ENCODE measurements at places on chromosomes 3 and 15. TPM values are rescaled to one million over a fixed set of nuclear protein-coding genes. Genes with fewer than 3 reads are reported as not detected.
A peak's percentile ranks its signal among the peaks of the same experiment; 100 is the strongest.

The KLF15 gene
- total RNA-seq, result not detected

- H3K4me3 ChIP-seq, result peak overlapping the region; percentile 85
- H3K27me3 ChIP-seq, result no peaks in the 10 kb centered on the region
- DNase-seq, result peak; percentile 71
- H3K4me1 ChIP-seq, result peaks cover 4% of the 10 kb centered on the region
- H3K36me3 ChIP-seq, result peaks cover 6% of the 10 kb centered on the region
Observed at GRCh38 chr3:169813757-169814517, 1.2 kb upstream of the LRRC34 start.

DNA sequence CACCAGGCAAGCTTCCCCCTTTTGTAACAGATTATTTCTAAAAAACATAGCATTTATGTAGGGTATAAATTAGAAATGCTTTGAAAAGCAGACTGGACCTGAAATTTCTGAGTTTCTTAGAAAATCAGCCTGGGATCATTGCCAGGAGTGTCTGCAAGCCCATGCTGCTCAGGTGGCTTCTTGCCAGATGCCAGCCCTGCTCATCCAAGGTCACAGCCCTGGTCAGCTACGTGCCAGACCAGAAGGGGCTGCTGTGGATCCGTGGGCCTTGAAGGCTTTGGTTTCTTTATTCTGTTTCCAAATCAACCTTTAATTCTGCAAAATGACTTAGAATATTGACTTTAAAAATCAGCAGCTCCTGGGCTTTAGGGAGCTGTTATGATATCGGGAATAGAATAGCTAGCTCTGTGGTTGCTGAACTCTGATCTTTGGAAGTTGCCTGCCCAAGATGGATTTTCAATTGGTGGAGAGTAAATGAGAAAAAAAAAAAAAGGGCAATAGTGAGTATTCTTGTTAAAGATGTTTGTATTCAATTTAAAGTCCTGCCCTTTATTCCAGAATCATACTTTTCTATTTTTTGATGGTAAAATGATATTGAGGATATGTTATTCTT, 370.1 kb upstream of the ONECUT1 start:
- no peaks in the 10 kb centered on the region for H3K27me3 ChIP-seq
- H3K4me3 ChIP-seq, result no peak overlapping the region
- no peak for DNase-seq
- no peak overlapping the region for H3K27ac ChIP-seq
- H3K4me1 ChIP-seq, result no peaks in the 10 kb centered on the region

The ACAD9 gene
- 74.0 TPM for total RNA-seq
